Amniotic stem cell (primary cell): ENCODE measurements at places on chromosomes 11 and 22.

DNA sequence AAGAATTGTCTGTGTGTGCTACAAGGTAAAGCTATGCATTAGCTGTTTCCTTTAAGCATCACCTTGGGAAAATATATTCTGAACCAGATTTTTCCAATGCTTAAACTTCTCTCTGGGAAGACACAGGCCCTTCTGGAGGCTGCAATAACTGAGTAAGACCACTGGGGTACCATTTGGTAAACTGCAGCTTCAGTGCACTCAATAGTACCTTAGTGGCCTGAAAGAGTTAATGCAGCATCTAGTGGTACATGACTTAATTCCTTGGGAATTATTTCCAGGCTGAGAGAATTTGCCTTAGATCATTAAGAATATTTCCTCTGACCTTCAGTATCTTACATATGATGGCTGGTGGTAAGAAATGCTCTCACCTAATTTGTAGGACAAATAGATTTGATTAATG, 727.4 kb downstream of the DLG2 start:
- no peak for DNase-seq

- DNase-seq = no peak
Observed at GRCh38 chr22:19291218-19291579, 320 bp downstream of the CLTCL1 start.

DNA sequence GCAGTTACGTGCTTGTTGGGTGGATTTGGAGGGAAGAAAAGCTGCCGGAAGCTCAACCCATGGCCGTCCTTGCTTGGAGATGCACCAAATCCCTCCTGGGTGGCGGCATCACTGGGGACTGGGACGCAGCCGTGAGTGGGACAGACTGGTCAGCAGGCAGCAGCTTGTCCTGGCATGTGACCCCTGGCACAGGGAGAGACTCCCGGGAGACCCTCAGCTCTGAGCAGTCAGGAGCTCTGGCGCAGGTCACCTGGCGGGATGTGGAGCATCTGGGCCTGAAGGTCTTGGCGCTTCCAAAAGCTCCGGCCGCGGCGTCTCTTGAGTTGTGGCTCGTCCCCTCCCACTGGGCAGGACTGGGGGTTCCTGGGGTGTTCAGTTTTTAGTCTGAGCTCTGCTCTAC, 26.3 kb downstream of the PTDSS2 start:
- DNase-seq = no peak

GRCh38 chr11:22115470-22116029, 77.3 kb upstream of the ANO5 start:
- no peak for DNase-seq

- peak; percentile 70 for DNase-seq
Observed at GRCh38 chr11:34243600-34244464, 114.0 kb downstream of the ABTB2 start.

- DNase-seq = no peak
Observed at GRCh38 chr22:44167501-44167900, 13.2 kb upstream of the PARVG start.

DNA sequence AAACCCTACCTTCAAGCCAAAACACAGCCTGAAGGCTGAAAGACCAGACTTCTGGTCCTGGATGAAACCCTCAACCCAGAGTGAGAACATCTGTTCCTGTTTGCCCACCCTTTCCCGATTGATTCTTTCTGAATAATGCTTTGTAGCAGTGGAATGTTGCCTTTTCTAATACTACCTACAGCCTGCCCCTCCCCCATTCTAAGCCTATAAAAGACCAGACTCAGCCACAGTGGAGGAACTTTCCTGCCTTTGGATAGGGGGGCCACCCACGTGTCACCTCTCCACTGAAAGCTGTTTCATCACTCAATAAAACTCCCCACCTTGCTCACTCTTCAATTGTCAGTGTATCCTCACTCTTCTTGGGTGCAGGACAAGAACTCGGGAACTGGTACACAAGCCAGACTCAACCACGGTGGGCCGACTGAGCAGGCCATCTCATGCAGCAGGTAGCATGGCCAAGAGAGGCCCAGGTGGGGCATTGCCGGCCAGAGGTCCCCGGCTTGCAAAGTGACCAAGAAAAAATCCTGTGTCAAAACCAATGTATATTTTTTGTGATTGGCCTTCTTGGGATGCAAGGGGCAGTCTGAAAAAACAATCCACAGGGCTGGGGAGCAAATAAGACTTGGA, 6.6 kb upstream of the APOL6 start:
- DNase-seq = no peak

DNA sequence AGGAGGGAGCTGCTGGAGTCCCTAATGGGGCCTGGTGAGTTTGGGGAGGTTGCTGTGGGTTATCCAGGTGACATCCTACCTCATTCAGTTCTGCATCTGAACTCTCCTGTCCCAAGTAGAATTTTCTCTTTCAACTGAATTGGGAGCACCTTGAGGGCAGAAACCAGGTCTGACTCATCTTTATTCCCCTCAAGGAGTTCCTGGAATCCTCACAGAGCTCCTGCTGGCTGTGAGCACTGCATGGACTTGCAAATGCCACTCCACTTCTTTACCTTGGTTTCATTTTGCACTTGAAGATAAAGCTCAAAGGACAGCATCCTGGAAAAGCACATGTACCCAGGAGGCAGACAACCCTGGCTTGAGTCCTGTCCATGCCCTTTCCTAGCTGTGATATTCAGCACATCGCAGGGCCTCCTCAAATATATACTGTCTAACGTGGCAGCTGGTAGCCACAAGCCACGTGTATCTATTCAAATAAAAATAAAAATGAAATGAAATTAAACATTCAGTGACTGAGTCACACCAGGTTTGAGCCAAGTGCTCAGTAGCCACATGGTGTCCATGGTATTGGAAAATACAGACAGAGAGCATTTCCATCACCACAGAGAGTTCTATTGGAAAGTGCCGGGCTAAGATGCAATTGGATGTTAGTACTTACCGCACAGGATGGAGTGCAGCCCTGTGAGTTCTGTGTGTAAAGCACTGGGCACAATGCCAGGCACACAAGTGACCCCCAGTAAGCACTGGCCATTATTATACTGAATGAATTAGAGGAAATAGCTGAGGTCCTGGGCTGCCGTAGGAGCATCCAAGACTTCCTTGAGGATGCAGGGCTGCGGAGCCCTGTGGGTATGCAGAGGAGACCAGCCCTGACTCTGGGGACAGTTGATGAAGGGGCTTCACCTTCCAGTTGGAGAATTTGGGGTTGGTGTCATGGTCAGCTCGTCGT, 149.0 kb downstream of the PKNOX2 start:
- DNase-seq = no peak

GRCh38 chr11:33530815-33531214, 169.8 kb downstream of the C11orf91 start:
- no peak for DNase-seq

GRCh38 chr11:92259861-92260260, 35.2 kb downstream of the FAT3 start:
- DNase-seq = no peak

DNA sequence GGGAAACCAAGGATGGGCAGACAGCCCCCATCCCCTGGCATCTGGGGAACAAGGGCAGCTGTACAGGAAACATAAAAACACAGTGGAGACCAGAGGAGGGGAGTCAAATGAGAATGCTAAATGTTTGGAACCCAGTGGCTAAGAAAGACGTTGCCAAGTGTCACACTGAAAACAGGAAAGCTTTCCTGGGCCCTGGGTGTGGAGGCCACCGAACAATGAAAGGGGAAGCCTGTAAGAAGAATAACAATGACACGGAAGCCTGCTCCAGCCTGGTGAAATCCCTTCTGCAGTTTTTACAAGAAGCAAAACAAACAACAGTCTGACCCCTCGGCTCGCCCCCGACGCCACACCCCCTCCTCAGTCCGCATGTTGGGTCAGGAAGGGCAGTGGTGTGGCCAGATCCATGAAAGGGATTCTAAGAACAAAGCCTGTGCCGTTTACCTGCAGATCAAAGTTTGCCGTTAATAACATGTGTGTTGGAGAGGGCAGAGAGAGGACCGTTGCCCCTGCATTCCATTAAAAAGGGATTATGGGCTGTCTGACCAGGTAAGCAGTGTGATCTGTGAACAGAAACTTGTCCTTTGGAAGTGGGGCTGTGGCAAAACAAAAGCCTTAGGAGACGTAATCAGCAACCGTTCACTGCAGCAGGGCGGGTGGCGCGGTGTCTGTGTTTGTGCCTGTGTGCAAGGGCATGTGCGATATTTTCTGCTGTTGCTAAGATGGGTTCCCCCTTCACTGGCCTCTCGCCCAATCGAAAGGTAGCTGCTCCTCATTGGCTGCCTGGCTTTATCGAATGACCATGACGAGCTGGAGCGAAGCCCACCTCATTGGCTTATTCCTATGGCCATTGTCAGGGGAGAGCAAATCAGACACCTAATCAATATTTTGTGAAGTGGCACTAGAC, 113.7 kb upstream of the BLID start:
- DNase-seq = no peak

- DNase-seq = no peak
Observed at GRCh38 chr22:43110927-43111623, 525 bp downstream of the BIK start.

- no peak for DNase-seq
Observed at GRCh38 chr11:67290801-67291200, 1.7 kb downstream of the ANKRD13D start.

- DNase-seq = no peak
Observed at GRCh38 chr11:86949995-86950660, 5.1 kb downstream of the FZD4 start.

GRCh38 chr11:8610532-8611116, 16.6 kb upstream of the STK33 start:
- no peak for DNase-seq

- DNase-seq = no peak
Observed at GRCh38 chr11:3893311-3893710, 37.8 kb downstream of the STIM1 start.

GRCh38 chr22:36565686-36566085, 36.7 kb upstream of the EIF3D start:
- DNase-seq = no peak

- no peak for DNase-seq
Observed at GRCh38 chr11:108985236-108985944, 320.5 kb downstream of the DDX10 start.

DNA sequence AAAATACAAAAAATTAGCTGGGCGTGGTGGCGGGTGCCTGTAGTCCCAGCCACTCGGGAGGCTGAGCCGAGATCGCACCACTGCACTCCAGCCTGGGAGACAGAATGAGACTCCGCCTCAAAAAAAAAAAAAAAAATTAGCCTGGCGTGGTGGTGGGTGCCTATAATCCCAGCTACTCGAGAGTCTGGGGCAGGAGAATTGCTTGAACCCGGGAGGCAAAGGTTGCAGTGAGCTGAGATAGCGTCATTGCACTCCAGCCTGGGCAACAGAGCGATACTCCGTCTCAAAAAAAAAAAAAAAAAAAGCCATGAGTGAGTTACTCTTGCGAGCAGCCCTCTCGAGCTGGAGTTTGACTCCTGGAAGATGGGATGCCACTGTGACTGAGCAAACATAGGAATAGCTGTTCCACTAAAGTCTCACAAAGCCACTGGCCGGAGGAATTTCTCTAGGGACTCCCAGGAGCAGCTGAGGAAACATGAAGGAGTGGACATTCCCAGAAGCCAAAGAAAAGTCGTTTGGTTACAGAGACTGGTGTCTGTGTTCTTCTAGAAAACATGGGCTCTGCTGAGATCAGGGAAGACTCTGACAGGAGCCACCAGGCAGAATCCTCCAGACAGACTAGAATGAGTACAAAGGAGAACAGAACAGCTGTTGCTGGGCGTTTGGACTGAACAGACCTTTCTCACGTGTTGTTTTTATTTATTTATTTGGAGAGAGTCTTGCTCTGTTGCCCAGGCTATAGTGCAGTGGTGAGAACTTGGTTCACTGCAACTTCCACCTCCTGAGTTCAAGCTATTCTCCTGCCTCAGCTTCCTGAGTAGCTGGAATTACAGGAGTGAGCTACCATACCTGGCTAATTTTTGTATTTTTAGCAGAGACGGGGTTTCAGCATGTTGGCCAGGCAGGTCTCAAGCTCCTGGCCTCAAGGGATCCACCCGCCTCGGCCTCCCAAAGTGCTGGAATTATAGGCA, 32.4 kb upstream of the MYH9 start:
- DNase-seq = no peak

GRCh38 chr11:124935548-124936514, at the start of gene HEPACAM:
HEPACAM (minus strand) TSS chr11:124936047; CDS start chr11:124936006, 41 bp downstream.
- no peak for DNase-seq

DNA sequence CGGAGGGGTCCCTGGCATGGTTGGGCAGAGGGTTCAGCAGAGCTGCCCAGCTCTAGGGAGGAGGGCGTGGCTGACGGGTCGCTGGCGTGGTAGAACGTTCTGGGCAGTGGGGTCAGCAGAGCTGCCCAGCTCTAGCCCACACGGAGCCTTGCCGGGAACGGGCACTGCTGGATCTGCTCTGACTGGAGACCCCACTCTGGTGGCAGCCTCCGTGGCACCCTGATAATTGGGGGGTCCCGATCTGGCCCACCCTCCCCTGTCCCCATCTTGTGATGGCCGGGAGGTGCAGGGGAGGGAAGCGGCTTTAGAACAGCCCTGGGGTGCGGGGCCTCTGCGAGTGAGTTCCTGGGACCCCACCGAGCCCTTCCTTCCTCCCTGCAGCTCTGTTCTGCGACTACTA, 21.9 kb downstream of the MUC5AC start:
- no peak for DNase-seq
